ENCODE measurements at places on chromosomes 13 and 19.
A peak's percentile ranks its signal among the peaks of the same experiment; 100 is the strongest.

DNA sequence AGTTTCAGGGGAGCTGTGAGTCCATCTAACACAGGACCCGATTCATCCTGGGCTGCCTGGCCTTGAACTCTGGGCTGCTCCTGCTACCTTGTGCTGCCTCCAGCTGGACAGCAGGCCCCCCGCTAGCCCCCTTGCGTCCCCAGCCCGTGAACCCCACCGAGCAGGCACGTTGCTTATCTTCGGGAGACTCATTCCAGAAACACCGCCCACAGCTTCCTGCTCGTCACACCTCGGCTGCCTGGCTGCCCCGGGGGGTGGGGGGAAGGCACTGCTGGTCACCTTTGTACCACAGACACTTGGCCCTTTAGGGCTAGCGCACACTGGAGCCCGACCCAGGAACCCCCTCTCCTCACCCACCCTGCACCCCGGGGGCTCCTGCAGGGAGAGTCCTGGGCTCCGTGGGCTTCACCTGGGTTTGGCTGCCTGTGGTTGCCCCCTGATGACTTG, 48.1 kb downstream of the CRTC1 start:
- DNase-seq: no peak

- DNase-seq: no peak
These were observed 14.8 kb upstream of the ZNF492 start for GRCh38 chr19:22619371-22619770.

DNA sequence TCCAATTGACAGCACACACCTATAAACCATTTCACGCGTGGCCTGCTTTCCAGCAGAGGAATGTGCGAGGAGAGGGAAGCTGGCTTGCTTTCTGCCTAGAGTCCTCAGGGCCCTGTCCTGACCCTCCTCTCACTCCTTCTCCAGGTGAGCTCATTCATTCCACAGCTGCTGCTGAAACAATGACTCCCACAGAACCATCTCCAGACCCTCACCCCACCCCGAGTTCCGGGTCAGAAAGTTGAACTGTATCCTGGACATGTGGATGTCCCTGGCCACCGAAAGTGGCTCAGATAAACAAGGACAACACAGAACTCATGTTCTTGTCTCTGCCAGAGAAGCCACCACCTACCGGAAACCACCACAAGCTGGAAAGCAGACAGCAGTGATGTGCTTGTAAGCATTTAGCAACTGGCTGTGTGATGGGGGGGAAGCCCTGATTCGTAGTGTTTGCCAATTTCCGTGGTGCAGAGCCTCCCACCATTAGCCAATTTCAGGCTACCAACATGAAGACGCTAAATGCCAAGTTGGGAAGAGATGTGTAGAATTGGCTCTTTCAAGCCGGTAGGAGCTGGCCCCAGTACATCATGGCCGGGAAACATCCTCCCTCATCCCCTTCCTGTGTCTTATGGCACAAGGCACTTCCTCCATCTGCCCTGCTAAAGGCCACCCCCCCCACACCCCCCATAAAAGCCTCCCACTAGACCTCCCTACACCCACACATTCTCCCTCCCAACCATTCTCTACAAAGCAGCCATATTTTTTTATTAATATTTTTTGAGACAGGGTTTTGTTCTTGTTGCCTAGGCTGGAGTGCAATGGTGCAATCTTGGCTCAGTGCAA, 5.0 kb downstream of the SYCE2 start:
- DNase-seq: peak; percentile 51

DNA sequence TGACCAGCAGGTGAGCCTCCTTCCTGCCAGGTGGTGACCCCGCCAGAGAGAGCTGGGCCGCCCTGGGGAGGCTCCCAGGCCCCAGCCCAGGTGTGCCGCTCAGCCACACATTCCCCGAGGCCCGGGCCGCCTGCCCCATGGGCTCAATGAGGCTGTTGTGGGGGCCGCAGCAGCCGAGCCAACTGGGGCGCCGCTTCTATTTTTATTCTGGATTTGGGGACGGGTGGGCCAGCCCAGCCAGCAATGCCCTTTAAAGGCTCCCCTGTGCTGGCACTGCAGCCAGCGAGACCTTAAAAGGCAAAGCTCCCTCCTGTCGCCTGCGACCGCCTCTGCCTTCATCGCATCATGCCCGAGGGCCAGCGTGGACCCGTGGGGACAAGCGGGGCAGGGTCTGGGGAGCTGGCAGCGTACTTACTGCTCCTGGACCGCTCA, 17.7 kb upstream of the CRTC1 start:
- no peak for DNase-seq

- no peak for DNase-seq
These were observed 132.5 kb downstream of the NALCN start for GRCh38 chr13:101283782-101284181.

Data from activated T-helper 1 cell treated with anti-CD3 and anti-CD28 coated beads, Interleukin-12 subunit alpha, Interleukin-12 subunit beta, Interleukin-2, Interleukin-4 antibody, amounts not matched to agents 30 ng/mL and 10 ng/mL and 1 ng/mL, durations not matched to agents 14 hours and 24 hours and 36 hours (primary cell).